ENCODE measurements at places on chromosomes 2 and 18. TPM values are rescaled to one million over a fixed set of nuclear protein-coding genes. Genes with fewer than 3 reads are reported as not detected.

GRCh38 chr2:233556881-233557736, 9.5 kb downstream of the USP40 start:
- DNase-seq, result no peak

Gene HDAC4
- 163 TPM for total RNA-seq

Gene MAL
- total RNA-seq, result not detected

GRCh38 chr18:34828093-34828492, 118.0 kb downstream of the DTNA start:
- DNase-seq, result no peak

GRCh38 chr18:24414349-24415003, 12.0 kb upstream of the IMPACT start:
- DNase-seq, result no peak

GRCh38 chr2:186740266-186740665, 46.4 kb downstream of the FAM171B start:
- DNase-seq, result no peak

DNA sequence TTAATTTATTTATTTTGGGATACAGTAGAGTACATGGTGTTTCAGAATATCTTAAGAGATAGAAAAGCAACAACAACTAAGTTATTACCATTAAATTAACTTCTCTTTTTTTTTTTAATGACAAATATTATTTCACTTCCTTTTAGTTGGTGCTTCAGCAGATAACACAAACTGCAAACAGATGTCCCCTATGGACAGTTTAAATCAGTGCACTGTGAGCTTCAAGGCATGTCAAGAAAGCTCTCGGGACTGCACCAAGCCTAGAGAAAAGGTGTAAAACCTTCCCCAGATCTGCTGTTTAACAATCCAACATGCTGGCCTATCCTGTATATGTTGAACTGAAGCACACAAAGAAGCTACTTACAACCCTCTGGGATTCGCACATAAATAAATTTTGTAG, 122.7 kb downstream of the TCF4 start:
- no peak for DNase-seq

- no peak for DNase-seq
Measured at GRCh38 chr18:4384932-4385331, 70.2 kb downstream of the DLGAP1 start.
